Stimulated activated naive CD4-positive, alpha-beta T cell treated with Interleukin-2 at 50 U/mL for 16 hours (primary cell): ENCODE measurements at places on chromosomes 2 and 18.
A peak's percentile ranks its signal among the peaks of the same experiment; 100 is the strongest.

DNA sequence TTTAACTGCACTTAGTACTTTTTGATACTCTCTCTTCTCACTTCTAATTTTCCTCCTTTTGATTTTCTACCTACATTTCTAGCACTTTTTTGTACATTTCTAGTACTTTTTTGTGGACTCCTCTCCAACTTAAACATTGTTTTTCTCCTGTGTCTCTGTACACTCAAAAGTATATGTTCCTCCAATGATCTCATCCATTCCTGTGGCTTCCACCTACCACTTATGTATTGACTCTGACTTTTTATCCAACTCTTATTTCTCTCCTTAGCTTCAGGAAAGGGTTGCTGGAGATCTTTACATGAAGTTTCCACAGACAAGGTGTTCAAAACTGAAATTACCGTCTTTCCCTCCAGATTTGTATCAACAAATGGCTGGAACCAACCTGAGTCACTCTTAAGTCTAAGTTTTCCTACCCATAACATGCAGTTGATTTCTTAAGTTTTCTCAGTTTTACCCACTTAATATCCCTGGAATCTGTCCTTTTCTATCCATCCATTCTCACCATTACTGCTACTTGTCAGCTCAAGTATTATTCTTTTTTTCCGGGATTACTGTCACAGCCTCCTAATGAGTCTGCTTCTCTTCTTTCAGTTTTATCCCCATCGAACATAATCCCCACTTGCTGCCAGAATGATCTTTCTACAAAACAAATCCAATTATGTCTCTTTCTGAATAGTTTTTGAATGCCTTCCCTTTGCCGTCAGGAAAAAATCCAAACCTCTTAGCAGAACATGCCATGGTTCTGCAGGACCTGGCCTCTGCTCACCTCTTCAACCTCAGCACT lies 22.6 kb upstream of the PELI1 start:
- DNase-seq, result no peak

DNA sequence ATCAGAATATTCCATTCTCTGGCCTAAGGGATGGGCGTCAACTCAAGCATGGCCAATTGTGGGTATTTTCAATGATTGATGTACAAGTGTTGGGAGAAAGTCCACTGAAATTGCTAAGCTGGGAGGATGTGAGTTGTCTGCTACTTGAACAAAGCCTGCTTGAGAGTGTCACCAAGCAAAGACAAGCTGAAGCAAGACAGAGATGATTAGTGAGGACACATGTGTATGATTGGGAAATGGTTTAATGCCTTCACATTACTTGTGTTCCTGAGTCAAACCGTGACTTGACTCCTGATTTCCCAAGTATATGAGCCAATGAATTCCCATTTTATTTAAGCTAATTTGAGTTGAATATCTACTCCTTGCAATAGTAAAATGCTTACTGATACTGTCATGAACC lies 23.7 kb upstream of the NRP2 start:
- DNase-seq, result no peak

GRCh38 chr2:122031544-122032263 lies 276.3 kb downstream of the TSN start:
- DNase-seq, result no peak

DNA sequence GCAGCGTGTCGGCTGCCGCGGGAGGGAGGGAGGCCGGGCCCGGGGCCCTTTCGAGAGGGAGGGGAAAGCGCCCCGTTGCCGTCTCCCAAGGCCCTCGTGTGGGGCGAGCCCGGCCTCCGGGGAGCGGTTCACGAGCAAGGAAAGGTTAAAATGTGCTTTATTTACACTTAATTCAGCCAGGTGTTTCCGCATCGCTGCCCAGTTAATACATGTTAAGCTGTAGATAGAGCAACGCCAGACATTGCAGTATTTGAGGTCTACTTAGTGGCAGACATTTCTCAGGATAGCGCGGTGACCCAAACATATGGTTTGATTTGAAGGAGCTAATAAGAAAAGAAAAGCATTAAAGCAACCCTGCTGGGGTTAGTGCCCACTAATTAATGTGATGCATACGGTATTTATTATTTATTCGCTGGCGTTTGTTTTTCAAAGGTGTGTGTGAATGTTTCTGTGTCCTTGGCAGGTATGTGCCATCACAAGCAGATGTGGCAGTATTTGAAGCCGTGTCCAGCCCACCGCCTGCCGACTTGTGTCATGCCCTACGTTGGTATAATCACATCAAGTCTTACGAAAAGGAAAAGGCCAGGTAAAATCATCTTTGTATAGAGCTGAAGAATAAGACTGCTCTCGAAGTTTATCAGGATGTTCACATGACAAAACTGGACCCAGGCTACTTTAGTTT lies 571 bp downstream of the EEF1B2 start:
- DNase-seq, result no peak

GRCh38 chr18:42659187-42659586 lies 456.3 kb downstream of the RIT2 start:
- DNase-seq, result no peak

GRCh38 chr2:207188626-207189419 lies 23.1 kb upstream of the KLF7 start:
- no peak for DNase-seq

- DNase-seq, result no peak
Observed at GRCh38 chr2:37378411-37378810, 34.0 kb downstream of the QPCT start.

DNA sequence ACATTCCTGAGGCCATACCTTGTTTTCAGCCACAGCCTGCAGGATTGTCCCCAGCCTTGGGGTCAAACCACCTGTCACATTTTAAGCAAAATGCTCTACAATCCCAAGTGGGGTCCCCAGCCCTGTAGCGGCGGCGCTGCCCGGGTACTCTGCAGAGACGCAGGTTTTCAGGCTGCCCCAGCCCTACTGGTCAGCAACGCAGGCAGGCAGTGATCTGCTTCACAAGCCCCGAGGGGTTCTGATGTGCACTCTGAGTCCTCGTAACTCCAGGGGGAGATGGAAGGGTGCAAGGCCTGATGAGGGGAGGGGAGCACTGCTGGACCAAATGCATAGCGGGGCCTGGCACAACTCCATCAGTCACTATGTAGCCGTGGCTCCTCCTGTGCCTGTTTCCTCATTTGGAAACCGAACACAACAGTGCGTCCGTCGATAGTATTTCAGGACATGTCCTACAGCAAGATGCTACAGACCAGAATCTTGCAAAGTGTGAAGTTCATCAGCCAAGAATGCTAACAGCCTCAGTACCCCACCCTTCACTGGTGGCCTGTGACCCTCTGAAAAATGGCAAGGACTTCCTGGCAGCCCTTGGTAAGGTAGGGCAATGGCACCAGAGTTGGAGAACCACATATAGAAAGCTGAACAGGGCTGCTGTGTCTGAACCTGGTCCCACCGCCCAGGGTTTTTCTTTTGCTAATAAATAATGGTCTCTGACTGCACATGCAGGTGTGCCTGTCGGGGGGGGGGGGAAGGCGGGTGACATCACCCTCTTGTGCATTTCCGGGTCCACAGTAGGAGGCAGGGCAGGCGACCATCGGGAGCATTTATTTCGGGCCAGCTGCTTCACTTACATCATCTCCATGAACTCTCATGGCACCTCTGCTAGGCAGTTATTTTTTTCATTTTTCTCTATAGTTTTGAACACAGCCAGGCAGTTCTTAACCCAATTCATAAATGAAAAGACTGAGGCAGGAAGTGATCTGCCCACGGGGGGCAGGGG lies 50.6 kb upstream of the TFCP2L1 start:
- DNase-seq, result no peak

- DNase-seq, result no peak
Observed at GRCh38 chr2:106183101-106183696, 10.9 kb downstream of the UXS1 start.

DNA sequence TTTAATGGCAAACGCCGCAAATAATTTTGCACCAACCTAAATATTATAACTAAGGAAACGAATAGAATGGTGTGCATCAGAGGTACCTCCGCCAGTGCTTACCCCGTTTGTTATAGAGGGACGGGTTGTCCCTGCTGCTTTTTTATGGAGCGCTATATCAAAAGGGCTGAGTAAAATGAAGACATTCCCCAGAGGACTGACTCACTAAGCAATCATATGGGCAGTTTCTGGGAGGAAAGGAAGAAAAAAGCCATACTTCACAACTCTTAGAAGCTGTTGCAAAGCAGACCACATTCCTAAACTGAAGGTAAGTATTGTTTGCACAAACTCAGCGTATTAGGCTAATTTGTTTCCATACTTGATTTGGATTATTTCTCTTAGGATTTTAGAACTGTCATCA lies 12.9 kb downstream of the ID2 start:
- no peak for DNase-seq

GRCh38 chr2:208854717-208855116 lies 448.1 kb downstream of the PTH2R start:
- no peak for DNase-seq

DNA sequence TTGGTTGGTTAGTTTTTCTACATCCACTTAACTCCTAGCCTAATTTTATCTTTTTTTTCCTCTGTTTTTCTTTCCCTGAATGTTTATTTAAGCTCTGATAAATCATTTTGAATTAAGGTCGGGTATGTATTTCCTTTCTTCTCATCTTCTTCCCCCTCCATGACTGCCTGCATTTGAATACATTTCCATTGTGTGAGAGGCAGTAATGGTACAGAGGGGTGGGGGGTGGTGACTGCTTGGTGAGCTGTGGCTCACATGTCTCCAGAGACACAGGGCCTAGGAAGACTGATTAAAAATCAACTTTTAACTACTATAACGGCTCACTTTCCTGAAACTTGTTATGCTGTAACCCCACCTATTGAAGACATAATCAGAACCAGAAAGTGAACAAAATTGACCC lies 58.0 kb downstream of the NEDD4L start:
- no peak for DNase-seq

DNA sequence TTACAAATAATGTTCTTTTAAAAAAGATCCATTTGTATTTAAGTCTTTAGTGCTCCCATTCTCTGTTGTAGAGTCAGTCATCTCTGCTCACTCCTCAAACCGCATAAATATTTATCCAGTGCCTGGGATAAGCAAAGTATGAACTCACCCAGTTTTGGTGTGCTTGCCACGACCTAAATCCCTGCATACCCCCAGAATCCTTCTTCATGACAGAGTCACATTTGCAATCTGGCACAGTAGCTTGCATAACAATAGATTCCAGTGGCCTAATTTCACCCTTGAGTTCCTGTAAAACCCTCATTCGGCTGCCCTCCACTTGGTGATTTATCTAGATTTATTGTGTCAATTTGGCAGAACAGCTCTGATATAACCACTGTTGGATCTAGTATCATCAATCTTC lies 92.9 kb downstream of the DTNA start:
- DNase-seq, result no peak

DNA sequence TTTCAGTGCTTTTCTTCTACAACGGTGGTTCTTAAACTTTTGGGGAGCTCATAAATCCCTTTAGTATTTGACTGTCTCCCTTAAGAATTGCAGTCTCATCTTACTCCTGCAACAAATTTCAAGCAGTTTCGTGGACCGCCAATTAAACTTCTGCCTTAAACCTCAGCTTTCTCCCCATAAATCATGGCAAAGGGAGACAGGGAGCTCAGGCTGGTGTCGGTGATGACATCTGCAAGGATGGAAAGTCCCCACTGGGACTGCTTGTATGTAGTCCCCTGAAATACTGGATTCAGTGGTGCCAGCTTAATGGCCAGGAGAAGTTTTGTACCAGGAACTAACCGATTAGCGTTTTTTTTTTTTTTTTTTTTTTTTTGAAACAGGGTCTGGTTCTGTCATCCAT lies 148.7 kb upstream of the ITGA6 start:
- no peak for DNase-seq

DNA sequence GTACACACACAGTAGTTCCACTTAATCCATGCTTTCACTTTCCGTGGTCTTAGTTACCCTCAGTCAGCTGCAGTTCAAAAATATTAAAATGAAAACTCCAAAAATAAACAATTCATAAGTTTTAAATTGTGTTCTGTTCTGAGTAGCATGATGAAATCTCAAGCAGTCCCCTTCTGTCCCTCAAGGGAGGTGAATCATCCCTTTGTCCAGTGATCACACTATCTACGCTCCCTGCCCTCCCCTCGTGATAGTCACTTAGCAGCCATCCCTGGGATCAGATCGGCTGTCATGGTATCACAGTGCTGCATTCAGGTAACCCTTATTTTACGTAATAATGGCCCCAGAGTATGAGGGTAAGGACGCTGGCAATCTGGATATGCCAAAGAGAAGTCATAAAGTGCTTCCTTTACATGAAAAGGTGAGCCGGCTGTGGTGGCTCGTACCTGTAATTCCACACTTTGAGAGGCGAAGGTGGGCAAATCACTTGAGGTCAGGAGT lies 5.8 kb upstream of the RTN4 start:
- DNase-seq, result no peak

DNA sequence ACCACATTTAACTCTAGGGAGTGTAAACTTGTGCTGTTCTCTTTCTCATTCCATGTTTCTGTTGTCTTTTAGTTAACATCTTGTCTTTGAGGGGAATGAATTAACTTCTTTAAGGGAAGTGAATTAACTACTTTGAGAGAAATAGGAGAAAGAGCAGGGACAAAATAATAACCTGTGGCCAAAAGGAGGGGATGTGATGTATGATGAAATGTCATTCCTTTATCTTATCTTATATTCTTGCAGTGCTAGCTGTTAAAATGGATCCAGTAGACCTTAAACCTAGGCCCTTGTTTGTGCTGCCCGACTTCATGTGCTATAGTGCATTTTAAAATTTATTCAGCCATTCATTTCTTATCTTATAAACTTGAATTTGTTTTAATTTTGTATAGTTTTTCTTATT lies 18.4 kb downstream of the ABI2 start:
- DNase-seq, result no peak

- no peak for DNase-seq
Observed at GRCh38 chr2:109257653-109258052, 128.6 kb downstream of the SH3RF3 start.

GRCh38 chr18:49447810-49448745 lies 12.4 kb downstream of the DYM start:
- peak; percentile 27 for DNase-seq

DNA sequence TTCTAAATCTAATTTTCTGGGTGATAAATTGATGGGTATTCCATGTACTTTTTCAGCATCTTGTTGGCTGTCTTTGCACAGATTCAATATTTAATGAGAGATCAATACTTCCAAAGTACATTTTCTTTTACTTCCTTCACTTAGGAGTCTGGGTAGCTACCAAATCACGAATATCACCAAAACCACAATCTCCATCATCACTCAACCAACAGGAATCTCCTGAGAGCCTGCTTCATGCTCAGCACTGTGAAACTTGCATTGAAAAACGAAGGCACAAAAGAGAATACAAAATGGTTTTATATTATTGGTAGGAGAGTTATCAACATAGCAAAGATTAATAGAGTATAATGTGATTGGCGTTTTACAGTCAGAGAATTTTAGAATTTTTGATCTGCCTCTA lies 261.5 kb upstream of the DSEL start:
- no peak for DNase-seq
